ENCODE measurements at places on chromosomes 4 and X. TPM values are rescaled to one million over a fixed set of nuclear protein-coding genes. Genes with fewer than 3 reads are reported as not detected.

Gene SLC38A5
- total RNA-seq, result 38.9 TPM

Gene PAQR3
- 36.4 TPM for total RNA-seq

Gene GAGE1
- not detected for total RNA-seq

Gene HTN3
- total RNA-seq, result not detected

Gene ZNF674
- 4.6 TPM for total RNA-seq

Gene GABRQ
- 1.7 TPM for total RNA-seq

Gene SEPSECS
- total RNA-seq, result 4.9 TPM

Gene GATA1
- not detected for total RNA-seq

Gene PCDH10
- 111 TPM for total RNA-seq

Gene SRD5A3
- total RNA-seq, result 37.1 TPM
